ENCODE measurements at places on chromosomes 7 and 10. TPM values are rescaled to one million over a fixed set of nuclear protein-coding genes. Genes with fewer than 3 reads are reported as not detected.
A peak's percentile ranks its signal among the peaks of the same experiment; 100 is the strongest.

- DNase-seq: no peak
Measured at GRCh38 chr10:6305401-6306321, 102.9 kb downstream of the PFKFB3 start.

GRCh38 chr10:3783682-3784432 is 1.2 kb downstream of the KLF6 start:
- DNase-seq: no peak

DNA sequence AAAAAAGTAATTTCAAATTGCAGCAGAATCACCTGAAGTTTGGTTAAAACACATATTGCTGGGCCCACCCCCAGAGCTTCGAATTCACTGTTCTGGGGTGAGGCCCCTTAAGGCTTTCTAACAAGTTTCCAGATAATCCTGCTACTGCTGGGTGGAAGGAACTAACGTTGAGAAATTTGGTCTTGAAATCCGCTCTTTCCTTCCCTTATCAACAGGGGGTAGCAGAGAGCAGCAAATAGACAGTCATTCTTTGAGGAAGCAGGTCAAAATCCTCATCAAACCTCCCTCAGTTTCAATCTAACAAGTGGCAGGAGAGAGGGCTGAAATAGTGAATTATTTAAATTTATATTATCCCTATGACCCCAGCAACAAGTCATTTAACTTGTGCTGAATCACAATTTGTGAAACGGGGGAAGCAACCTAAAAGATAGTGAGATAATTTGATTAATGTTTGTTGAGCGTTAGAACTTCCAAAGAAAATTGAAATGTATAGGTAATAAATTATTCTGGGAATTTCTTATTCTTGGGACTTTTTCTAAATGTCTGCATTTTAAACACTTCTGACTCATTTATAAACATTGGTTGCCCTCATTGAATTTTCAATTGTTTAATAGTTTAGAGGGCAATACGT is 21.7 kb upstream of the MALSU1 start:
- no peak for DNase-seq

DNA sequence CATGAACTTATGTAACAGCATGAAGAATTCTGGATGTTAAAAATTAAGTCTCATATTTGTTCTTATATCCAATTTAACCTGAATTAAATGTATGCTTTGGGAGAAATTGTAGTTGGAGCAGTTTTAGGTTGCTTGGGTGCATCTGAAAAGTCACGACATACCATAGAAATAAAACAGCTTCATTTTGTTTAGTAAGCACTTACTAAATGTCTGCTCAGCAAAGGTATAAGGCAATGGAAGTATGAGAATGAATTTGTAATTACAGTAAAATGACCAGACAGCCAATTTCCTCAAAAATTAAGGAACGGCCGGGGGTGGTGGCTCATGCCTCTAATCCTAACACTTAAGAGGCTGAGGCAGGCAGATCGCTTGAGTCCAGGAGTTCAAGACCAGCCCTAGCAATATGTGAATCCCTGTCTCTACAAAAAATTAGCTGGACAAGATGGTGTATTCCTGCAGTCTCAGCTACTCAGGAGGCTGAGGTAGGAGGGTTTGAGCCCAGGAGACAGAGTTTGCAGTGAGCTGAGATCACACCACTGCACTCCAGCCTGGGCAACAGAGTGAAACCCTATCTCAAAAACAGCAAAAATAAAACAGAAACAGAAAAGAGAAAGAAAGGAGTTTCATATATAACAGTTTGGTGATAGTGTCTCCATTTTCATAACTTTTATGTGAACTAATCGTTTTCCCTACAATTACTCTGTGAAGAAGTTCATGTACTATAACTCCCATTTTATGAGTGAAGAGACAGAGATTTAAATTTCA is 47.2 kb upstream of the KLF6 start:
- DNase-seq: no peak

DNA sequence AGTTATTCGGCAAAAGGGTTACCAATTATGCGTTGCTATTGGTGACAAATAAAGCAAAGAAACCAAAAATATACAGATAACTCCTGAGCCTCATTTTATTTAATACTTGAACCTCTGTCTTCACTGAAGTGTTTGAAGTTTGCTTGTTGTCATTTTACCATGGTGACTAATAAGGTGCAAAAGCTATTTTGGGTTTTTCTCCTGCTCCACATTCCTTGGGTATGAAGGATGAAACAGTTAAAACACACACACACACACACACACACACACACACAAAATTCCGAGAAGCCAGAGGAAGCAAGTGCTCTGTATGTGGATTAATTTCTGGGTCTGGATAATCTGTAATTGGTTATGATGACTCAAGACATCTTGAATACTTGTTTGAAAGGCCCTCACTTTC is 246.5 kb downstream of the COBL start:
- no peak for DNase-seq

GRCh38 chr10:86944907-86945306 is 12.5 kb downstream of the MMRN2 start:
- no peak for DNase-seq

GRCh38 chr10:46042527-46042926 is 3.5 kb downstream of the MSMB start:
- DNase-seq: no peak

GRCh38 chr10:110138197-110138812 is 69.1 kb upstream of the MXI1 start:
- no peak for DNase-seq

DNA sequence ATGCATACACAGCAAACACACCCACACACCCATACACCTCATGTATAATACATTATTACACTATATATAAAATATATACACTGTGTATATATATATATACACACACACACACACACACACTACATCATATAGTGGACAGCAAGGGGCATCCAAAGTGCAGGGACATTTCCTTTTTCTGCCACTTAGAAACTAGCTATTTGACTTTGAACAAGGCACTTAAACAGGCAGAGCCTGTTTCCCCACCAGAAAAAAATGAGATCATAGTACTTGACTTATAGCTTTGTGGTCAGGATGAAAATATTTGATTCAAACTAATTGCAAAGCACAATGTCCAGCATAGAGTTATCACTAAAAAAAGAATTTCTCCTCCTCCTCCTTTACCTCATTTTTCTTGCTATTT is 254.3 kb upstream of the NPVF start:
- no peak for DNase-seq

DNA sequence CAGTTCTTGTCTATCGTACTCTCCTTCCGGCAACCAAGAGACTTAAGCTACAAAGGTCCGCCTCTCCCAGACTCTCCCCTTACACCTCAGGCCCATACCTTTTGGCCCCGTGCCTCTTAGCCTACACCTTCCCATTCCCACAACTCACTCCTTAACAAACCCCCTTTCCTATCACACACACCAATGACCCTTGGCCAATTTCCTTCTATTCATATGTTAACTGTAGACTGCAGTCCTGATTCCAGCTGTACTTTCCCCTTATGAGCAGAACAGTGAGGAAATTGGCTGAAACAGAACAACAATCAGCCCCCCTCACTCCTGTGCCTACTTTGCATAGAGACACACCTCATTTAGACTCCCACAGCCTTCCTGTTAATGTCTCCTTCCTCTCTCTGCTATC is 1.4 kb upstream of the TMEM139 start:
- no peak for DNase-seq

- DNase-seq: no peak
Measured at GRCh38 chr7:55099066-55099820, 80.4 kb downstream of the EGFR start.

- DNase-seq: no peak
Measured at GRCh38 chr10:23293145-23293724, 51.4 kb downstream of the C10orf67 start.

- peak; percentile 92 for DNase-seq
Measured at GRCh38 chr10:132447446-132448247, 50.6 kb downstream of the PWWP2B start.

- no peak for DNase-seq
Measured at GRCh38 chr10:436013-436697, 253.3 kb downstream of the DIP2C start.

DNA sequence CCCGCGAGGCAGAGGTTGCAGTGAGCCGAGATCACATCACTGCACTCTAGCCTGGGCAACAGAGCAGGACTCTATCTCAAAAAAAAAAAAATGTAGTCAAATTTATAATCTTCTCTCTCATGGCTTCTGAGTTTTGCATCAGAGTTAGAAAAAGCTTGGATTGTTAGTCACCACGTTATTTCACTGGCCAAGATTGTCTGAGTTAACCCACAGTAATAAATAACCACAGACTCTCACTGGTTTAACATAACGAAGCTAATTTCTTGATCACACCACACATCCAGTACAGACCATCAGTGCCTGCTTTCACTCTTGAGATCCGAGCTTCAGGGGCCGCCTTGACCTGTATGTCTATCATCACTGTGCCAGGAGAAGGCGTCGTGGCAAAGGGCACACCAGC is 116.8 kb upstream of the JCAD start:
- no peak for DNase-seq

Gene ASAH2B
- polyA plus RNA-seq: 1.7 TPM

Gene TMEM72
- 0.04 TPM for polyA plus RNA-seq

Gene SGPL1
- polyA plus RNA-seq: 10.6 TPM

Gene CFAP46
- 0.08 TPM for polyA plus RNA-seq
